Right lobe of liver (tissue), 6 donors: ENCODE measurements at places on chromosomes 4 and X. TPM values are rescaled to one million over a fixed set of nuclear protein-coding genes. Genes with fewer than 3 reads are reported as not detected.

The WDR17 gene
- total RNA-seq = 0.13 TPM

The SLC25A43 gene
- total RNA-seq = 21.5 TPM

The RS1 gene
- not detected for total RNA-seq

The LONRF3 gene
- total RNA-seq = 6.2 TPM

The GYG2 gene
- 21.0 TPM for total RNA-seq

The MEPE gene
- total RNA-seq = not detected

The ODAPH gene
- total RNA-seq = not detected

The LARP1B gene
- 42.0 TPM for total RNA-seq

The CLGN gene
- 0.72 TPM for total RNA-seq

The TKTL2 gene
- not detected for total RNA-seq

GRCh38 chr4:52621567-52621966, 37.5 kb downstream of the USP46 start:
- H3K4me1 ChIP-seq = no peaks in the 10 kb centered on the region
- no peak overlapping the region for H3K4me3 ChIP-seq
- no peak for DNase-seq

DNA sequence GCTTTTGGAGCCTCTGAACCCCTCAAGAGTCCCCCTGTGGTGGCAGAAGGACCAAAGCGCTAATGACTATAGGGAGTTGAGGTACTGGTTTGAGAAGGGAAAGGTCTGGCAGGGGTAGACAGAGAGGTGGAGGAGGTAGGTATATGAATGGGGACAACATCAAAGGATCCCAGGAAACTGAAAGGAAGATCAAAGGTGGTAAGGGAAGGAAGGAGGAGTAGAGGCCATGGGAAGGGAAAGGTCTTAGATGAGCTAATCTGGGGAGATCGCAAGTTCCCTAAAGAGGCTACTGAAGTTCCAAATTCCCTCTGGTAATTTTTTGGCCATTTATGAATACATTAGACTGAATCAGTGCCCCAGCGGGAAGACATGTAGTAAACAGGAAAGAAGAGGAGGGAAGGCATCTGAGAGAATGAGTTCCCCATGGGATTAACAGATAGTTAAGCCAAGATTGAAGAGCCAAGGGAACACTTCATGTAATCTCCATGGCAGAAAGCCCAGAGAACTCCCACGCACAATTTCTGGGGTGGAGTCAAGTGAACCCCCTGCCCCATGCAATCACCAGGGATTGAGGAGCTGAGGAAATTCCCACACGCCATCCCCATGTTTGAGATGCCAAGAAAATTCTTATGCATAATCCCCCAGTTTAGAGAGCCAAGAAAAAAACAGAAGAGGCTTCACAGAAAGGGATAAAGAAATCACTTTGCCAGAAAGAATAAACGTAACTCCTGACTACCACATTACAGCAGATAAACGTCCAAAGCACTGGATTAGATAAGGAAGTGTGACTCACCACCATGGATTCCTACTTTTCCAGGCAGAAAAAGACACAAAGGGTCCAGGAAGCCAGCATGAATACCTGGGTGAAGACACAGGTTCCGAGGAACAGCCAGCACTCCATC, 25.8 kb downstream of the ZNF630 start:
- no peaks in the 10 kb centered on the region for H3K27me3 ChIP-seq
- no peak overlapping the region for H3K4me3 ChIP-seq
- H3K4me1 ChIP-seq = no peaks in the 10 kb centered on the region
- no peak overlapping the region for H3K27ac ChIP-seq
- DNase-seq = no peak

DNA sequence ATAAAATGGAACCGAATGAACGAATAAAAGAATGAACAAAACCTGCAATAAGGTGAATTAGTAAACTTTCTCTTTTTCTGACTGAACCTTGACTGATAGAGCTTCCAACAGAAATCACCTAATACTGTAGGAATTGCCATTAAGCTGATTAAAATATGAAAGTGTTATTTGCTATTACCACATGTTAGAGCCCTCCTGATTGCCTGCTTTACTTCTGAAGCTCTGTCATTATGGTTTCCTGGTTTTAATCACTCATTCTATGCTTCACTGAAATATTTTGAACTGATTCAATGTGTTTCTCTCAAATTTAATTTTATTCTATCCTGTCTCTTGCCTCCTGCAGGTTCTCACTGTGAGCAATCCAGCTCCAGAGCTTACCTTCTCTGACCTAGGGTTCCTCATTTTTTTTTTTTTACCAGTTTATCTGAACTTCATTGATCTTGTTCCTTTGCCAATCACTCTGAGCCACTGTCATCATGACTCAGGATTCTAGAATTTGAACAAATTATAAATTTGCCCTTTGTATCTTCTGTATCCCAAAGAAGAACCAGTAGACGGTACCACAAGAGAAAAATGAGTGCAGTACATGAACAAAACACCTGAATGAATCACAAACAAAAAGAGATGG, 48.1 kb upstream of the UGT2B15 start:
- peaks cover 7% of the 10 kb centered on the region for H3K4me1 ChIP-seq
- H3K36me3 ChIP-seq = no peaks in the 10 kb centered on the region
- DNase-seq = no peak

DNA sequence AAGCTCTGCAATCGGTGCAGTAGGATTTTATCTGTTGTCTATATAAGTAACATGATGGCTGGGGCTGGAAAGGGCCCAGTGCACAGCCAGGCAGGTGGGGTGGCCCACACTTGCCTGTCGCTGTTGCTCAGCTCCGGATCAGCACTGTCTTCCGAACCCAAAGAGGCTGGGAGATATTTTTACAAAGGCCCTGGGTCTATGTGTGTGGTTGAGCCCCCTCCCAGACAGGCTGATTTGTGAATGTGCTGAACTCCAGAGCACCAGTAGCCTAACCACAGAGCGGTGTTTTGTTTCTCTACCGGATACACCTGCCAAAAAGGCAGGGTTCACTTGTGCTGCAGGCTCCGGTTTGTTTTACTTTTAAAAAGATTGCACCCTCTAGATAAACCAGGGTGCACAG, 33.5 kb upstream of the CHRNA9 start:
- H3K27ac ChIP-seq = no peak overlapping the region
- no peaks in the 10 kb centered on the region for H3K36me3 ChIP-seq
- H3K4me1 ChIP-seq = no peaks in the 10 kb centered on the region
- no peak overlapping the region for H3K4me3 ChIP-seq
- no peak for DNase-seq

DNA sequence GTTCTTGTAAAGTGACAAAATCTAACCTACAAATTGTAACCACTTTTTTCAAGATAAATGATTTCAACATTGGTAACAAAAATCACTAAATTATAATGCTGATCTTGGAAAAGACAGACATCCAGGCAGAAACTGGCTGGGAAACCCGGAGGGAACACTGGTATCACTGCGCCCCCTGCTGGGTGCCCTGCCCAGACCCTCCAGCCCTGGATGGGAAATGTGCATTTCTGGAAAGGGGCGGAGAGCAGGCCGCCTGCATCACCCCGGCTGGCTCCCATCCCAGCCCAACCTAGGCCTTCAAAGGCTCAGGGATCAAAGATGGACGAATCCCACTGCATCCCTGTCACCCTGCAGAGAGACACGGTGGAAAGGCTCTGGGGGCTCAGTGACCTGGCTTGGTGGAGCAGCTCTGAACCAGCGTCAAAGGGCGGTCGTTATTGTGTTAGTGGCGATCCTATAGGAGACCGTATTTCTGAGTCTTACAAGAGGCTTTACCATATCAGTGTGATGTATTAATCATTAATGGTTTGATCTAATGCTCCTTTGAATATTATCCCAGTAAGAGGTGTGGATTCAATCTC, 37.3 kb downstream of the ACOX3 start:
- DNase-seq = peak; percentile 88
- H3K4me1 ChIP-seq = no peaks in the 10 kb centered on the region
- no peak overlapping the region for H3K4me3 ChIP-seq
- H3K27me3 ChIP-seq = no peaks in the 10 kb centered on the region

DNA sequence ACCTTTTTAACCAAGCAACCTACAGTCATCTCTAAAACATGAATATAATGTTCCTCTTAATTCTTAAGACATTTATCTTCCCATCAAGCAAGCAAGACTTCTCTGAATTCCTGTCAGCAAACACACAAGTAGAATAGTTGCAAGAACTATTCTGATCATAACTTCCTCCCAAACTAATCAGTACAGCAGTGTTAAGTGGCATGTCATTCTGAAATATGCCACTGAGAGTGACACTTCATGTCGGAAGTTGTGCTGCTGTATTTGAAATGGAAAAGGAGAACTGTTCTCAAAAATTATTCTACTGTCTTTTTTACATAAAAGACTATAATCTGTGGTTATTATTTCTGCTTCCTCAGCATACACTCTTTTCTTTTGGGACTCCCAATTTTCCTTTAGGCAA, 546.6 kb downstream of the PCDH18 start:
- no peak for DNase-seq
- no peak overlapping the region for H3K27ac ChIP-seq
- no peaks in the 10 kb centered on the region for H3K36me3 ChIP-seq
- H3K4me1 ChIP-seq = no peaks in the 10 kb centered on the region
- H3K4me3 ChIP-seq = no peak overlapping the region

- no peak for DNase-seq
- no peaks in the 10 kb centered on the region for H3K27me3 ChIP-seq
- no peaks in the 10 kb centered on the region for H3K4me1 ChIP-seq
- no peak overlapping the region for H3K27ac ChIP-seq
- H3K4me3 ChIP-seq = no peak overlapping the region
Observed at GRCh38 chr4:141081921-141082395, 51.3 kb downstream of the RNF150 start.

- no peaks in the 10 kb centered on the region for H3K36me3 ChIP-seq
- no peak for DNase-seq
- H3K4me1 ChIP-seq = no peaks in the 10 kb centered on the region
- no peak overlapping the region for H3K4me3 ChIP-seq
Observed at GRCh38 chr4:180542445-180543100, 1700.6 kb upstream of the TENM3 start.

DNA sequence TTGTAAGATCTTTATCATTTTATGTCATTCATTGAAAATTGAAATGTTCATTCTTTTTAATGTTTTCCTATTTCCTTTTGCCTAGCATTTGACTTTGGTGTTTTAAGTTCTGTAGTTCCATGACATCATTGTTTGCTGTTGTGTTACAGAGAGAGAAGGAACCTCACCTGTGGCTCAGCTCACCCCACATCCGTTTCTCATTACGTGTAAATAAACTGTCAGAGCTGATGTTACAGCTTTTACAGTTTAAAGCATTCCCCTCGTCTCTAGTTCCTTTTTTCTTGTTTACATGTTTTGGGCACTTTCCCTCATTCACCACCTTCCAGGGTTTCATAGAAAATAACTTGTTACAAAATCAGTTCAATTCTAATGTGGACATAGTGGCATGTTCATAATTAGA, 137.2 kb downstream of the FNIP2 start:
- no peak overlapping the region for H3K4me3 ChIP-seq
- H3K27me3 ChIP-seq = no peaks in the 10 kb centered on the region
- H3K4me1 ChIP-seq = no peaks in the 10 kb centered on the region
- no peaks in the 10 kb centered on the region for H3K36me3 ChIP-seq
- H3K27ac ChIP-seq = no peak overlapping the region

- no peak for DNase-seq
- no peaks in the 10 kb centered on the region for H3K27me3 ChIP-seq
- H3K36me3 ChIP-seq = no peaks in the 10 kb centered on the region
- H3K4me3 ChIP-seq = no peak overlapping the region
Observed at GRCh38 chr4:43754566-43754965, 694.0 kb downstream of the KCTD8 start.

- no peak overlapping the region for H3K27ac ChIP-seq
- no peaks in the 10 kb centered on the region for H3K27me3 ChIP-seq
- no peak for DNase-seq
- no peaks in the 10 kb centered on the region for H3K4me1 ChIP-seq
Observed at GRCh38 chrX:64580035-64580434, 184.8 kb upstream of the MTMR8 start.

GRCh38 chr4:152168987-152169616, 366.8 kb downstream of the FBXW7 start:
- no peak for DNase-seq
- H3K4me1 ChIP-seq = no peaks in the 10 kb centered on the region
- H3K27me3 ChIP-seq = no peaks in the 10 kb centered on the region
- H3K36me3 ChIP-seq = no peaks in the 10 kb centered on the region
- H3K4me3 ChIP-seq = no peak overlapping the region

DNA sequence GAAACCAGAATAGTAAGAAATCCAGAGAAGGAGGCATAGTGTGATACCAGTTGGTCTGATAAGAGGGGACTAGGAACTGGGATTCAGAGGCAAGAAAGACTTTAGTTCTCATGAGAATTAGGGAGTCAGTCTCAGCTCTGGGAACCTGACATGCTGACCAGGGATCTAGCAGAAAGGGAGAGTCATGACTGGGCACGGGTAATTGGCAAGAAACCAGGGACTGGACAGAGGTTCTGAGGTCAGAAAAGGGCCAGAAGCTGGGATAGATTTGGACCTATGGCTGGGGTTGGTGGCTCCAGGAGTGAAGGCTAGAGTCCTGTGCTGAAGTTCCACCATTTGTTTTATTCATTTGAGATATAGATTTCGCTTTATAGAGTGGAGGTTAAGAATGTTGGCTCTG, 110.2 kb upstream of the C1GALT1C1 start:
- H3K4me1 ChIP-seq = no peaks in the 10 kb centered on the region
- H3K27me3 ChIP-seq = no peaks in the 10 kb centered on the region
- no peak overlapping the region for H3K4me3 ChIP-seq
- H3K36me3 ChIP-seq = no peaks in the 10 kb centered on the region

DNA sequence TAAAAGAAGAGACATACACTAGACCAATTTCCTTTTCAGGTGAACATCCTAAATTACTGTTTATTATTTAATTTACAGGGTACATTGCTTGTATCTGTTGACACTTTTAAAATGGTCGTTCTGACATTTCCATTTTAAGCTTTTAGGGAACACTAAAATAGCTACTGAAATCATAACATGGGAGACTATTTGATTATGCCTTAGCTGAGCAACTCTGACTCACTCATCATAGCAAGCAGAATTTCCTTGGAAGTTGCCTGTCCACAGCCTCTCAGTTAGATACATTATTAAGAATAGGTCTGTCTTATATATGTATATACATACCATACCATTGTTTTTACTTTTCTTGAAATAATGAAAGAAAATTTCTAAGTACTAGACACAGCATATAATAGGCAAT, 22.0 kb downstream of the GUCY1B1 start:
- DNase-seq = no peak
- no peaks in the 10 kb centered on the region for H3K27me3 ChIP-seq
- no peak overlapping the region for H3K27ac ChIP-seq
- no peaks in the 10 kb centered on the region for H3K36me3 ChIP-seq

- H3K36me3 ChIP-seq = no peaks in the 10 kb centered on the region
- no peak overlapping the region for H3K27ac ChIP-seq
- H3K4me1 ChIP-seq = no peaks in the 10 kb centered on the region
- no peak for DNase-seq
- no peak overlapping the region for H3K4me3 ChIP-seq
Observed at GRCh38 chrX:78514852-78515251, 144.3 kb downstream of the RTL3 start.

DNA sequence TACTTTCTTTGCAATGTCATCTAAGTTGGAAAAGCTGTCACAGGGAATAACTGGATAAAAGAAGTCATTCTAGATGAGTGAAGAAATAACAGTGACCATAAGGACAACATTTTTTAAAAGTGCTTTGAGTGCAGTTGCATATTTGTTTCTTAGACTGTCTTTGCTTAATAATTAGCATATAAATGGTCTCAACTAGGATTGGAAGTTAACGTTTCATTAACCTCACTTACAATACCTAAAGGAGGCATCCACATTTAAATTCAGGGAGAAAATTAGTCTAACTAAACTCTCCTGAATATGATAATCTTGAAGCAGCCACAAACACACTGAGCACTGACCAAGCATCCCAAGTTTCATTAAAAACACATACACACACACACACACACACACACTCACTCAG, 780.7 kb downstream of the PCDH18 start:
- H3K4me3 ChIP-seq = no peak overlapping the region
- DNase-seq = no peak
- no peaks in the 10 kb centered on the region for H3K36me3 ChIP-seq
- no peak overlapping the region for H3K27ac ChIP-seq
- H3K27me3 ChIP-seq = no peaks in the 10 kb centered on the region
